Mucosa of descending colon (tissue), 3 donors: ENCODE measurements at places on chromosomes 1 and 21. TPM values are rescaled to one million over a fixed set of nuclear protein-coding genes. Genes with fewer than 3 reads are reported as not detected.

The PNRC2 gene
- 137 TPM for total RNA-seq

The LCE1A gene
- total RNA-seq: not detected

The ARHGEF10L gene
- 144 TPM for total RNA-seq

The LCE1D gene
- total RNA-seq: not detected

The TMPRSS15 gene
- not detected for total RNA-seq

The OR2L13 gene
- not detected for total RNA-seq

The BATF3 gene
- total RNA-seq: 0.38 TPM

The FAAH gene
- total RNA-seq: 60.2 TPM

The TRIM17 gene
- total RNA-seq: 0.76 TPM

The MAB21L3 gene
- total RNA-seq: 4.7 TPM

The SLC1A7 gene
- 0.93 TPM for total RNA-seq

The HCRTR1 gene
- total RNA-seq: not detected

The UCK2 gene
- total RNA-seq: 41.6 TPM

The SLC25A34 gene
- 6.4 TPM for total RNA-seq

The VANGL1 gene
- total RNA-seq: 21.7 TPM

The PLPPR4 gene
- total RNA-seq: 0.36 TPM

The ASPM gene
- total RNA-seq: 10.9 TPM

The S100A3 gene
- 2.2 TPM for total RNA-seq

The SPRR2G gene
- not detected for total RNA-seq

The TNFAIP8L2 gene
- total RNA-seq: 1.3 TPM

The FCRL5 gene
- total RNA-seq: 1.7 TPM

The CALML6 gene
- 1.2 TPM for total RNA-seq

The ITPKB gene
- 11.7 TPM for total RNA-seq

The POLR3GL gene
- 19.5 TPM for total RNA-seq

The S100A5 gene
- not detected for total RNA-seq

The HOOK1 gene
- 55.9 TPM for total RNA-seq

The IL20 gene
- not detected for total RNA-seq

The EVA1C gene
- 15.3 TPM for total RNA-seq
